ENCODE measurements at places on chromosomes 16 and 17. TPM values are rescaled to one million over a fixed set of nuclear protein-coding genes. Genes with fewer than 3 reads are reported as not detected.
A peak's percentile ranks its signal among the peaks of the same experiment; 100 is the strongest.

DNA sequence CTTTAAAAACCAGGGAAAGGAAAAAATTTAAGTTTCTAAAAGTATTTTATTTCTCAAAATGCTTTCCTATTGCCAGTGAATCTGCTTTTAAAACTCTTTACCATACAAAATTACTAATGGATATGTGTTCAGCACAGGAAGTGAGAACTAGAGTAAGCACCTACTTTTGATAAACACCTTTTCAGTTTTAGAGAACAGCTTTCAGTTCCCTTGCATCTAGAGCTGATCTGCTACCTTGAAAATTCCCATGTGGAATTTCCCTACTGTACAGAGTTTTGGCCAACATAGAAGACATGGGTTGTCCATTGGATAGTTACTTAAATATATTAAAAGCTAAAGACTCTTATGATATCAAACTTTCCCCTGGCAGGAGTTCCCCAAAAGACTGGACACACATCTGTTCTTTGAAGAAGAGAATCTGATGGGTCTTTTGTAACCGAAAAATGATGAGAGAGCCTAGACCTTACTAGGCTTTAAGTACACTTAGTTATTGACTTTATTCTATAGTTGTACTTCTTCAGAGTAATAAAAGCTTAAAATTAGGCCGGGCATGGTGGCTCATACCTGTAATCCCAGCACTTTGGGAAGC is 112.1 kb upstream of the CNTNAP4 start:
- no peak for DNase-seq

DNA sequence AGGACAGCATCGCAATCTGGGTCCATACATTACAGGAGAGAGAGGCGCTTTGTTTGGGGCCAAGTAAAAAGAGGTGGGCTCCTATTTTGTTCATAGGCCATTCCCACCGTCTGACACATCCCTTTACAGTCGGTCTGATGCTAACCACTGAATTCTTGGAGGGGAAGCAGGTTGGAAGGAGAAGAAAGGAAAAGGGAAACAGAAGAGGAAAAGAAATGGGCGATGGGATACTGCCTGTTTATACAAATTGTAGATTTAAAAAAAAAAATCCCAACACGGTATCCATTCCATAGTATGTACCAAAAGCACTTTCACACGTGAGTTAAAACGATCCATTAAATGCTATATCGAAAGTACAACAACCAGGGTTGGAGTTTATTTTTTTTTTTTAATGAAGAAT is 4.0 kb upstream of the ZFHX3 start:
- no peak for DNase-seq

- peak; percentile 48 for DNase-seq
Observed at GRCh38 chr17:350706-351448, 1.7 kb downstream of the RPH3AL start.

DNA sequence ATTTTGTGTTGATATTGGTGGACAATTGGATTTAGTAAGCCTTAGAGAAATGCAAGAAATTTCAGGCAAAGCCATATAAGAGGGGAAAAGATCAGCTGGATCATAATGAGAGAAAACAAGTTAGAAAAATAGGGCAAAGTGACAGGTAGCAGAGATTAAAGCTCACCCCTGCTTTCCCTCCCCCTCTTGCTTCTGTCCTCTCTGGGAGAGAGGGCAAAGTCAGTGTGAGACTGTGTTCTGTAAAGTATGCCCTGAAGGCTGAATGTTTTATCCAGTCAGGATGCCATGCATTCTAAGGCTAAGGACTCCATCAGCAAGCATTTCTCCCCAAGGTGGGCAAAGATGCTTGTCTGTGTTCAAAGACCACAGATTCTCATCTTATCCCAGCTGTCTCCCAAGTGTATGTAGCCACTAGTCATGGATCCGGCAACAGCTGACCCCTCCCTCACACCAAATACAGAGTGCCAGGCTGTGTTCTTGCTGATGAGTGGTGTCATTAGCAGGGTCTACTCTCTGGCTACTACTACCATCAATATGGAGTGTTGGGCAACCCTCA is 136.2 kb upstream of the DNAH9 start:
- DNase-seq: no peak

- no peak for DNase-seq
Observed at GRCh38 chr16:84528322-84528721, 23.9 kb upstream of the MEAK7 start.

The BLTP2 gene
- 97.0 TPM for total RNA-seq

- DNase-seq: no peak
Observed at GRCh38 chr17:44972953-44973352, 4.8 kb upstream of the C1QL1 start.

- DNase-seq: no peak
Observed at GRCh38 chr16:79261944-79262552, 338.5 kb downstream of the MAF start.

All from H7 (cell line).